ENCODE measurements at places on chromosomes 2 and 18. TPM values are rescaled to one million over a fixed set of nuclear protein-coding genes. Genes with fewer than 3 reads are reported as not detected.

The CHMP1B gene
- total RNA-seq: 44.1 TPM

The SALL3 gene
- 0.07 TPM for total RNA-seq

The DES gene
- total RNA-seq: not detected

The DSC2 gene
- total RNA-seq: 0.13 TPM

The ARHGAP28 gene
- total RNA-seq: not detected

The ITPRIPL1 gene
- total RNA-seq: 12.7 TPM

The MYO1B gene
- total RNA-seq: 0.39 TPM

The CCDC93 gene
- 50.9 TPM for total RNA-seq

The ERICH2 gene
- total RNA-seq: not detected

GRCh38 chr2:174035117-174035635 lies 70.0 kb upstream of the SP3 start:
- no peak for DNase-seq

GRCh38 chr2:32887125-32887524 lies 59.6 kb upstream of the LTBP1 start:
- DNase-seq: no peak

DNA sequence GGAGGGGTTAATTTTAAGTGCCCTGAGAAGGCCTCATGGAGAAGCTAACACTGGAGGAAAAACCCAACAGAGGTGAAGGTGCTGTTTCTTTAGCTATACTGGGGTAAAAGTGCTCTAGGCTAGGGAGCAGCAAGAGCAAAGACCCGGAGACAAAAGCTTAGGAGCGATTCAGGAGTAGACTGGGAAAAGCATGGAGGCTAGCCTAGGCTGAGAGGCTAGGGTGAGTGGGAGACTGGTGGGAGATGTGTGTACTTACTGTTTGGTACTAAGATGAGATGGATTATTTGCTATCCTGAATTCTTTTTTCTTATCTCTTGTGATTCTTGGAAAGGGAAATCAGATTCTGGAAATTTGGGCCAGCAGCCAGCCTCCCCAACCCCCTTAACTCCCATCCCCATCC lies 2.0 kb downstream of the GIGYF2 start:
- DNase-seq: no peak

DNA sequence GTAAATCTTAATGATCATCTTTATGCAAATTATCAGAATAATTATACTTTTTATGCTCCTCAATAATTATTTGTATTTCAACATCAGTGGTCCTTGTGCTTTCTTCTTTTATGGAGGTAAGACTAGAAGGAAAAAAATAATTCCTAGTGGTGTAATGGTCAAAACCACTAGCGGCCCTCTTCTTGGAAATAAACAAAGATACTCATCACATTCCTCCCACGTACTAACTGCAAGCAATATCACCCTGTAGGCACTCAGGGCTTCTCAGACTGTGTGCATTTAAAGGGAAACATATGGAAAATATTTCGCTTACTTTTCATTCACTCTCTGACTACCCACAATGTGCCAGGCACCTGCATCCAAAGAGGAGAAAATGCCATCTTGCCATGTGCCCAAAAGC lies 263.7 kb downstream of the DOK6 start:
- DNase-seq: no peak

DNA sequence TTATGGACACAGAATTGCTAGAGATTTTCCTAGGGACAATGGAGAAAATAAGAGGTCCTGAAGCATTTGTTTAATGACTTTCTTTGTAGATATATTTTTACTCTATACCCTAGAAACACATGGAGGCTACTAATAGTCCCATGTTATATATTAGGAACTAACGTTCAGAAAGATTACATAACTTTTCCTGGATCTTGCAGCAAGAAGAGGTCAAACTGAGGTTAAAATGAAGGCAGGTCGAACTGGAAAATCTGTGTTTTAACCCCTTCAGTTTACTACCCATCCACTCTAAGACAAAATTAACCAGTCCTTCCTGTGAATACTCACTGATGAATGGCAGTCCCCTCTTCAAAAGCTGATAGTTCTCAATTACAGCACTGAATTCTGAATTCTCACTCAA lies 1415.8 kb upstream of the CELF4 start:
- DNase-seq: no peak

GRCh38 chr18:79935925-79936324 lies 15.5 kb downstream of the SLC66A2 start:
- DNase-seq: no peak

- DNase-seq: no peak
These were observed 47.8 kb downstream of the TGFA start for GRCh38 chr2:70505613-70506391.

DNA sequence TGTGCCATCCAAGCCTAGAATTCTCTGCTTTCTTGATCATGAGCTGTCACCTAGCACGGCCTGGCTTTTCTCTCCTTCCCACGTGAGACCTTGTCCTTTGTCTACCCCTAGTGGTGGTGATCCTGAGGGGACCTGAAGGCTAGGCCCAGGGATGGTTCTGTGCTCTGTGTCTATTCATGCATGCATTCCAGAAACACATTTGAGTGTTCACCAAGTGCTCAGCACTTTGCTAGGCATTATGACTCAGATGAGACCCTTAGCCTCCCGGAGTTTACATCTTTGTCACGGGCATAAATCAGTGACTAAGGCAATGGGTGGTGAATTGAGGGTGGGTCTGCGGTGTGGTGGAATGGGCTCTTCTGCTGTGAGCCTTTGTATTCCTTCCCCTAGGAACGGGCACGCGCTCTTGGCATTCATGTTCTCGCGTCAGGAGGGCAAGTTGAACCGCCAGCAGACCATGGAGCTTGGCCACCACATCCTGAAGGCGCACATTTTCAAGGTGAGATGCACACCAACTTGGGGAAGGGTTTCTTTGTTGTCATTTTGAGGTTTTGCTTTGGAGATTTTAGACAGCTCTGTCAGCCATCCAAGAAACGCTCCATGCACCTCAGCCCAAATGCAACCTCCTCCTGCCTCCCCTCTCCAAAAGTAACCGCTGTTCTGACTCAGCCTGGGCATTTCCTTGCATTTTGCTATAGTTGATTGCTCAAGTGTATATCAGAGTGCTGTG lies 100.9 kb downstream of the WDSUB1 start:
- no peak for DNase-seq

GRCh38 chr2:144097440-144098225 lies 422.3 kb downstream of the ZEB2 start:
- DNase-seq: no peak

GRCh38 chr18:37836071-37836970 lies 270.7 kb upstream of the CELF4 start:
- DNase-seq: no peak

DNA sequence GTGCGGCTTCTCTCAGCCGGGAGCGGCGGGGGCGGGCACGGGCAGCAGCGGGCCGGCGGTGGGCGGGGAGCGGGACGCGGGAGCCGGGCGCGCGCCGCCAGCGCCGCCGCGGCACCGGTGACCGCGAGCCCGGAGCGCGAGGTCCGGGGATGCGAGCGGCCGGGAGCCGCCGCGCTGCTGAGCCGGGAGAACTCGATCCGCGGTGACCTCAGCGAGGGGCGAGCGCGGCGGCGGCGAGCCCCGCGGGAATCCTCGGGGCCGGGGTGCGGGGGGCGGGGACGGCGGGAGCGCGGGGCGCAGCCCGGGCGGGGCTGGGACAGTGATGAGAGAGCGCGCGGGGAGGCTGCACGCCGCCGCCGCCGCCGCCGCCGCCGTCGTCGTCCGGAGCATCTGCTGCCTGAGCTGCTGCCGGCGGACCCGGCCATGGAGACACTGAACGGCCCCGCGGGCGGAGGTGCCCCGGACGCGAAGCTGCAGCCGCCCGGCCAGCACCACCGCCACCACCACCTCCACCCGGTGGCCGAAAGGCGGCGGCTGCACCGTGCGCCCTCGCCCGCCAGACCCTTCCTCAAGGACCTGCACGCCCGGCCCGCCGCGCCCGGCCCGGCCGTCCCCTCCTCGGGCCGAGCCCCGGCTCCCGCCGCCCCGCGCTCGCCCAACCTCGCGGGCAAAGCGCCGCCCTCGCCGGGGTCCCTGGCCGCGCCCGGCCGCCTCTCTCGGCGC lies at the start of gene MTCL1:
Gene MTCL1, plus strand, starts transcription at position 319 of the 723 bp plus-strand sequence. Its CDS starts 105 bp downstream, at position 424.
- no peak for DNase-seq

DNA sequence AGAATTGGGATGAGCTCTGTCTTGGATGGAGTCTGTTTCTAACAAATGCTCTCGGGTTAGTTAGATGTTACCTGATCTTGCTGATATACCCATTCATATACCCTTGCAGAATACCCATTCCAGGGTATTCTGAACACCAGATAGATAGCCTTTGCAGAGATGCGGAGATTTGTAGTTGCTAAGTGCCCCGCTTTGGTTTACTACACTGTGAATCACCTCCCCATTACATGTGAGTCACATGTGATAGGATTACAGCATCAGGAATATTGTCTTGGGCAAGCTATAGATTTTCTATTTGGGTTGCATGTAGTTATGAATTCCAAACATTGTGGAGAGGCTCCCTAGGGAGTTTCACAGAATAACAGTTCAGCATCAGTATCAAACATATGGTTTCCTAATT lies 3.8 kb downstream of the VSNL1 start:
- DNase-seq: no peak

GRCh38 chr2:13495051-13495450 lies 778.3 kb downstream of the TRIB2 start:
- DNase-seq: no peak

- no peak for DNase-seq
These were observed 65.5 kb downstream of the BCL2L11 start for GRCh38 chr2:111186121-111186715.

DNA sequence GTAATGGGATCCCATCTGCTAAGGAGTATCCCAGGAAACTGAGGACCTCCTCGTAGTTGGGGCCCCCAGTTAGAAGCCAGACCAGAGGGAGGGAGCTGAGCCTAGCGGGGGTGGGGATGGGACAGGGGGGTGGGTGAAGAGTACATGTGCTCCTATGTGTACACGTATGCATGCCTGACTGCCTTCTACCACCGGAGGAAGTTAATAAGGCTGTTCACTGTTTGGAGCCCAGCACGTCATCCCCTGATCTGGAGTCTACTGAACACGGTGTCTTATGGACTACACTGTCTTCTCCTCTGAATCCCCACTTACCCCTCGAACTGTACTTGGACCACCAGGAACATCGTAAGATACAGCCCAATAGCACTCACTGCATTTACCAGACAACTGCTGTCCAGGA lies 68.5 kb downstream of the SFXN5 start:
- no peak for DNase-seq

DNA sequence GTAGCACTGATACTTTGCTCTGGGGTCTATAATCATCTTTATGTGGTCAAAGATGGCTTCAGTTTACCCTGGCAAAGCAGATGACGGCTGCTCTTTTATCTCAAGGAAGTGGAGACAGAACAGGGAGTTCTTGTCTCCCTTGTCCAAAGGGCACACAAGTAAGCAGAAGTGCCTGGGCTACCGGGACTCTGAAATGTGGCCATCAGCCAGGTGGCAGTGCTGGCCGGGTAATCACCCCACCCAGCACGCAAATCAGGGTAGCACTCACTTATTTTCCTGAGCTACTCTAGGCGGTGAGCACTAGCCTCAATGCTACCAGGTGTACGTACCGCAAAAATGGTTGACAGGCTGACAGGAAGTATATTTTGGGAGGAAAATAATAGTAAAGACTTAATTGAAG lies 119.7 kb upstream of the ETAA1 start:
- no peak for DNase-seq

- DNase-seq: no peak
These were observed 18.8 kb downstream of the KCNIP3 start for GRCh38 chr2:95315801-95316411.

GRCh38 chr2:149330127-149331022 lies at the start of gene LYPD6:
TSS of gene LYPD6 (plus strand) at chr2:149330587. CDS start at chr2:149437709, 107,122 bp downstream.
- no peak for DNase-seq

DNA sequence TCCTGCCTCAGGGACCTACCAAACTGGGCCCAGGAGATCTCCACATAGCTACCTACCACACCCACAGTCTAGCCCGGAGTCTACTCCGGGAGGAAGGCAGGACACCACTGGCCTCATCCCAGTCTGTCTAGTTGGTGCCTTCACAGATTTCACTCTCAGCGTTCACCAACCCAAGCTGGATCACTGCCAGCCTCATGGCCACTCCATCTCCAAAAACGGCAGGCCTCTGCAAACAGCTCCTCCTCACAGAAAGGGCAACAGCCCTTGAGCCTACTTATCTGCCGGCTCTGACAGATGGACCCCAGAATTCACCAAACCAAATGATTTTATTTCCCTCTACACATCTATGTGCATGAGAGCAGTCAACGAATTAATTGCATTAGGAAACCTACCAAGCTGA lies 61.3 kb downstream of the NCKAP5 start:
- no peak for DNase-seq

DNA sequence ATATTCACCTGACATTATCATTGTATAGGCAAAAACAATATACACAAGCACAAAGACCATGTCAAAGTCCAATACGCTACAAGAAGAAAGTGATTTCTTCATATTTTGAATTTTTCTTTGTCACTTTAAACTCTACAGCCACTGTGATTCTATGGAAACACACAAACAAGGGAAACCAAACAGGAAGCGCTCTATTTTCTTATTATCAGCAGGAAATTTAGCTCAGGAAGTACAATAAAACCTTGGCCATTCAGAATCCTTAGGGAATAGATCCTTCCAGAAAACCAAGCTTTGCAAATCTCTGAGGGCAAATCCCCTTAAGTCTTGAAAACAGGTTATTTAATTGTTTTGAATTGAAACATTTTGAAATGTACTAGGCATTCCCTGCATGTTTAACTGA lies 336.2 kb downstream of the EPHA4 start:
- DNase-seq: no peak

DNA sequence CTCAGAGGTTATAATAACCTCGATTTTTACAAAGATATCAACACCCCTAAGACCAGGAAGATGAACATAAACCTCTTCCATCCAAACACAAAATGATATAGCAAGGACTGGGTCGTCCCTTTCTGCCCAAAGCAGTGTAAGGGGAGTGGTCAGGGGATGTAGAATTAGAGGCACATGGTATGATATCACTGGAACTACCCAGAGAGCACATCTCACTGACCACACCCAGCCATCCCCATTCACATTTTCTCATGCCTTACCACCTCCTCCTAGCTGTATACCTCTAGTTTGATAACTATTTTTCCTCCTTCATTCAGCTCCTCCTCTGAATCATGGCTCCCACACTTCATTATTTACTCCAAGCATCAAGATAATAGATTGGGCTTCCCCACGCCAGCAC lies 152.6 kb downstream of the COPS8 start:
- DNase-seq: no peak

- DNase-seq: no peak
These were observed 30.3 kb upstream of the GPR17 start for GRCh38 chr2:127615511-127616166.

DNA sequence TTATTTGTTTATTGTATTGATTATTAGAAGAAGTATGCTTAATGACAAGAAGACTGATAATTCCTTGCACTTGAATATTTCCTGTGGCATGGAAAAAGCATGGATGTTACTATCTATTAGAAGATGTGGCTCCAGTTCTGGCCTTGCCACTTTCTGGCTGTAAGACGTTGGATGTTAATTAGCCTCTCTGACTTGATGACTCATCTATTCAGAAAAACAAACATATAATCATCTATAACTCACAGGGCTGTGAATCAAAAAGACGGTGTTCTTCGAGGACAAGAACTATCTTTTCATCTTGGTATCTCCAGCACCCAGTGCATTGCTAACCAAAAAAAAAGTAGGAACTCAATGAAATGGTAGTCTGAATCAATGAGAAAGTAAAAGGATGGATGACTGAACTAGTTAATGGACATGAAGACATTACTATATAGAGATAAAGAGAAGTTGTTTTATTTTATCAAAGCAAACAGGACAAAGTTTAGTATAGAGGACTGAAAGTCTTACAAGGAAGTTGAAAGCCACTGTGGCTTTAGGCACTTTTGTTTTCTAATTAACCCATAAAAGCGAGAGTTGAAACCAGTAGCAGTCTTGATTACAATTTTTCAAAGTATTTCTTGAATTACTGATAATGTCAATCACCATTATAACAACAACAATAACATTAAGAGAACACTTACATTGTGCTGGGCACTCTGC lies 145.3 kb downstream of the RND3 start:
- no peak for DNase-seq
